ENCODE measurements at places on chromosomes 1 and 21.

DNA sequence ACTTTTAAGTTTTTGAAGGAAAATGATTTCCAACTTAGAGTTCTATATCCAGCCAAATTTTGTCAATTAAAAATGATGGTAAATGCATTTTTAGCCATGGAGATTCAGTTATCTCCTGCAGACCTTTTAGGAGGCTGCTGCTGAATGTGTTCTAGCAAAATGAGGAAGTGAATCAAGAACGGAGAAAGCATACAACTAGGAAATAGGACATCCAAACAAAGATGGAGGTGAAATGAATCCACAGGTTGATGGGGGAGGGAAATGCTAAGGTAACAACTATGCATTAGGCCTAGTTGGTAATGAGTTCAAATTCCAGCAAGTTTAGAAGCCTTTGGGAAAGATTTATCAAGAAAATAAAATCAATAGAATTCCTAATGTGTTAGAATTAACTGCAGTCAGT, 80.5 kb downstream of the FNBP1L start:
- DNase-seq, result no peak

- DNase-seq, result no peak
Measured at GRCh38 chr1:20726932-20727745, 5.4 kb downstream of the SH2D5 start.

GRCh38 chr1:197915862-197916499, 1.2 kb upstream of the LHX9 start:
- DNase-seq, result peak; percentile 84

- no peak for DNase-seq
Measured at GRCh38 chr1:150683914-150684313, 13.0 kb downstream of the GOLPH3L start.

DNA sequence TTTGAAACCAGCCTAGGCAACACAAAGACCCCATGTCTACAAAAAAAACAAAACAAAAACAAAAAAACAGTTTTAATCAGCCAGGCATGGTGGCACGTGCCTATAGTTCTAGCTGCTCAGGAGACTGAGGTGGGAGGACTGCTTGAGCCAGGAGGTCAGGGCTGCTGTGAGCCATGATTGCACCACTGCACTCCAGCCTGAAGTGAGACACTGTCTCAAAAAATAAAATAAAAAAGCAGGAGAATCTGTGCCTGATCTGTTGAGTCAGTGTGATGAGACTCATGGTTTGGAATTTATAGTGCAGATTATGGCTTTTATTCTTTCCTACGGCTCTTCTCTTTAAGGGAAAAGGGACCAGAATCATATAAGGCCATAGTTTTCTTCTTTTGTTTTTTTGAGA, 16.5 kb downstream of the TRIT1 start:
- no peak for DNase-seq

DNA sequence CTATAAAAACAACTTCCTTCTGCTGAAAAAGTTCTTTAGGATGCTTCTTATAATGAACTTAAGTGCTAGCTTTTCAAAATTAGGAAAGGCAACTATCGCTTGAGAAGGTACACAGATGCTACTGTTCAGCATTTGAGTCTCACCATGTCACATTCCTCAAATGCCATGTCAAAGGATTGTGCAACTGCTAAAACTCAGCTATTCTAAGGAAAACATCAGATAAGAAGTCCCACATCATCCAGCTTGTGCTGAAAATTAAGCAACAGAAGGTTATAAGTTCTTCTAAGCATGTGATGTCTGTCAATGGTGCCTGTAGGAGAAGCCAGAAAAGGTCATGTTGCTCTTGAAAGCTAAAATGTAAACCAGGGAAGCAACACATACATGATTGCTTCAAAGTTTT, 36.5 kb downstream of the MCOLN2 start:
- no peak for DNase-seq

DNA sequence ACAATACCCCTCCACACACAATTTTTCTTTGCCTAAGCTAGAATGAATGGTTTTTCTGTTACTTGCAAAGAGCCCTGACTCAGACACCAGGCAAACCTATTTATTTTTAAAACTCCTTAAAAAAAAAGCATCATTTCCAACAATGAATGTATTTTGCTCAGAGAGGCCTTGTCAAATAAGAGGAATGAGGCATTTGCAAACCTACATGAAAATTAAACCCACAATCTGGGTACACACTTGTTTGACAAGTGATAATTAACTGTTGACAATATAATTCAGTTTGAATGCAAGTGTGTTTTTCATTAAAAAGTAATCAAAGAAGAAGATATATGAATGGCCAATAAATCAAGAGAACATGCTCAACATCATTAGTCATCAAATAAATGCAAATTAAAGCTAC, 339.5 kb downstream of the PTPRU start:
- no peak for DNase-seq

DNA sequence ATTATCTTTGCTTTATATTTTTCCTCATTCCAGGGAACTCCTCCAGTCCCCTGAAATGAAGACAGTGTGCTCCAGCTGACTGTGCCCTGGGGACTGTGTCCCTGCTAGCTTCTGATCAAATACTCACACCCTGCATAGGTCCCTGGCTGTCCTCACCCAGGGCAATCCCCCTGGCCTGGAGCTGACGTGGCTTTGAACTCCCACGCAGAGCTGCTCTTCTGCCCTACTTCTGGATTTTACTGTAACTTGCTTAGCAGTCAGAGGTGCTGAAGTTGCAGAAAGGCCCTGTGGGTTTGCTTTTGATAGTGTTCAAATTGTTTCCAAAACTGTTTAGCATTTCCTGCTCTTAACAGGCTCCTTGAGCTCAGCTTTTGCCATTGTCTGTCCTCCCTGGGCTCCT, 186.5 kb downstream of the FASLG start:
- no peak for DNase-seq

- DNase-seq, result no peak
Measured at GRCh38 chr1:225146478-225146877, 217.0 kb downstream of the DNAH14 start.

GRCh38 chr1:66160719-66161118, 368.0 kb downstream of the PDE4B start:
- no peak for DNase-seq

- peak; percentile 64 for DNase-seq
Measured at GRCh38 chr1:29779146-29779545, 542.8 kb downstream of the PTPRU start.

DNA sequence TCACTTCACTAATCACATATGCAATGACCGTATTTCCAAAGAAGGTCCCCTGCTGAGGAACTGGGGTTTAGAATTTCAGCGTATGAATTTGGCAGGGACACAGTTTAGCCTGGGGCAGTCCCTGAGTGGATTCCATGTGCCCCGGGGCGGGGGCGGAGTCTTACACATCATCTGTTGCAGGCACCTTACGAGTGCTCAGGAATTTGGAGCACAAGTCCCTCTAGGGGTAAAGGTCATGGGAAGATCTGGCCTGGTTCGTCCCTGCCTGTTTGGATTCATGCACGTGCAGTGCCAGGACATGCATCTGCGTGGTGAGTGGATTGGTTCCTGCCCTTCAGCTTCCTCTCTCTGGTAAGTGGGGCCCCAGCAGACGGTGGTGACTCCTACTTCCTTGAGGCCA, 208.3 kb upstream of the C1orf174 start:
- DNase-seq, result no peak

GRCh38 chr1:93328809-93329760, 16.6 kb upstream of the DR1 start:
- no peak for DNase-seq

DNA sequence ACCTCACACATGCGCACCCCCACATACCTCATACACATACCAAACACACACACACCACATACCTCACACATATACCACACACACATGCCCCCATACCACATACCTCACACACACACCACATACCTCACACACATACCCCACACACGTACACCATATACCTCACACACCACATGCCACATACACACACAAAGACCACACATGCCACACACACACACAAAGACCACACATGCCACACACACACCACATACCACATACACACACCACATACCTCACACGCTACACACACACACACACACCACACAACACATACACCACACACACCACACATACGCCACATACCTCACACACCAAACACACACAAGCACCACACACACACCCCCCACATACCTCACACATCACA, 30.0 kb downstream of the HIVEP3 start:
- DNase-seq, result no peak

DNA sequence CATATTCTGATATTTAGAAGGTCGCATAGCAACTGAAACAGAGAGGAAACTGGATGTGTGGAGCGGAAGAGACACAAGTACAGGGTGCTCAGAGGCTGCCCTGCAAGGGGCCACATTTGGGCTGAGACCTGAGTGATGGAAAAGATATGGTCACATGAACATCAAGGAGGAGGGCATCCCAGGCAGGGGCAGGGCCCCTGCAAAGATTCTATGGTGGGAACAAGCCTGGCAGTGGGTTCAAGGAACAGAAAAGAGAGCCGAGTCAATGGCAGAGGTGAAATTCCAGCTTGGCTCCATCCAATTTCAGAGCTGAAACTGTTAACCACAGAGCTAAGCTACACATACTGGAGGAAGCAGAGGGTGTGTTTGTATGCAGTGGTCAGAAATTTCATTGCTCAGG, 227.7 kb downstream of the PRDM2 start:
- DNase-seq, result no peak

GRCh38 chr1:61089338-61089737, 7.0 kb downstream of the NFIA start:
- no peak for DNase-seq

DNA sequence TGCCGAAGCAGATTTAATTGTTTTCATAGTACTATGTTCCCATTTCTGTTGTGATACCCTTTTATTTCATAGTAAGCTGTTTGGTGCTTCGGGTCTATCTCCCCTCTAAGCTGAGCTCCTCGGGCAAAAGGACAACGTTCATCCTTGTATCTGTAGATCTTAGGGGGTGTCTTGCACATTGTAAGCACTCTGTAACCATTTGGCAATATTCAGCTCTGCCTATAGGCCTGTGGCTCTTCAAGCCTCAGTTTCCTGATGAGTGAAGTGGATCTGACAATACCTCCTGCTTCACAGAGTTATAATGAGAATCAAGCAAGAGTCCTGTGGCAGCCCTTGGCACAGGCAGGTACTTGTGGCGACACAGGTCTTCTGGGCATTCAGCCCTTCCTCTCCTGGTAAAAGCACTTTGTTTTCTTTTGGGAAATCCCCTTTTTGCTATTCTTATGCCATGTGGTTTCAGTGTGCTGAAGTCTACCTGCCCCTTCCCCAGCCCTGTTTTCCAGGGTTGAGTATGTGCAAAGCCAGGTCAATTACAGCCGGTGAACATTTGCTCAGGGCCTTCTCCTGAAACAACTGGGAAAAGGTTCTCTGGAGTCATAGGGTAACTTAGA, 8.5 kb upstream of the EXO1 start:
- DNase-seq, result no peak

- DNase-seq, result no peak
Measured at GRCh38 chr1:152410599-152410998, 3.5 kb downstream of the CRNN start.

GRCh38 chr1:228860911-228861831, 125.9 kb downstream of the RHOU start:
- DNase-seq, result peak; percentile 69

DNA sequence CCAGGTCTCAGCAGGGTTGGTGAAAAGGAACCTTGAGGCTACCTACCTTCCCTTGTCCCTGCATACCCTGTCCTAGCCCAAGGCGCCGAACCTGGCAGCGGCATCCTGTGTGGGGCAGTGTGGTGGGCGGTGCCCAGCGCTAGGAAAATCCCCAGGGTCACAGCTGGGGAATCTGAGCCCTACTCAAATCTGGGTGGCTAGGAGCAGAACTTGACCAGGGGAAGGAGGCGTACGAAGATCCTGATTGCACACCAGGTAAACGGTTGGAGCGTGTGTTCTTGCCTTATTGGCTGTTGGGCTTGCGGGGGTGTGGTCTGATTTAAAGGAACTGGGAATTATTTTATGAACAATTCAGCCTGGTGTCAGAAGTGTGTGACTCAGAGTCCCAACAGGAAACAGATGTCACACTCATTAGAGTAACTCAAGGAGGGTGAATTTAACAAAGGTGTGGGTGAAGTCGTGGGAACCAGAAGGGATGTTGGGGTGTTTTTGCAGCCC, 118.6 kb downstream of the LRIG2 start:
- no peak for DNase-seq

DNA sequence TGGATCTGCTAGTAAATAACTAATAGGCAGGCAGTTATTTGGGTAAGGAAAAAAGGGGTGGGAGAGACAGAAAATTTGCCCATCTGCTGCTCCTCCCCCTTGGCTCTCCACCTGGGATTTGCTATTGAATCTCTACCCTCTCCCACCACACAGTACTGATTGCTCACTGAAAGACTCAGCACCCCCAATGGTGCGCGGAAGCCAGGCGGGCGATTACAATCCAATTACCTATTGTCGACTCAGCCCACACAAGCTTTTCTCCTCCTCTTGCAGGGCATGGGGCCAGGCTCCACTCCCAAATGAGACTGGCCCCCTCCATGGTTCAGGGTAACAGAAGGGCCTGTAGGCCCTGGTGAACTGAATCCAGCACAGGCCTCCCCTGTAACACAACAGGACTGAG, 2.7 kb upstream of the HMGN2 start:
- DNase-seq, result no peak

GRCh38 chr21:46661211-46661625, 25.7 kb downstream of the PRMT2 start:
- no peak for DNase-seq

GRCh38 chr1:230749150-230749549, 2.0 kb downstream of the CAPN9 start:
- DNase-seq, result no peak

GRCh38 chr1:223231581-223231980, 88.5 kb upstream of the TLR5 start:
- peak; percentile 70 for DNase-seq

- DNase-seq, result no peak
Measured at GRCh38 chr1:247747616-247748015, 325 bp downstream of the OR14A2 start.
